ENCODE measurements at places on chromosomes 3 and 15. TPM values are rescaled to one million over a fixed set of nuclear protein-coding genes. Genes with fewer than 3 reads are reported as not detected.

Gene CMTM7
- 23.9 TPM for total RNA-seq

Gene GATM
- 5.4 TPM for total RNA-seq

Gene TMC3
- 0.22 TPM for total RNA-seq

- H3K27me3 ChIP-seq = no peaks in the 10 kb centered on the region
- H3K4me3 ChIP-seq = no peak overlapping the region
- H3K36me3 ChIP-seq = no peaks in the 10 kb centered on the region
These were observed 23.1 kb downstream of the ABHD6 start for GRCh38 chr3:58260733-58261132.

DNA sequence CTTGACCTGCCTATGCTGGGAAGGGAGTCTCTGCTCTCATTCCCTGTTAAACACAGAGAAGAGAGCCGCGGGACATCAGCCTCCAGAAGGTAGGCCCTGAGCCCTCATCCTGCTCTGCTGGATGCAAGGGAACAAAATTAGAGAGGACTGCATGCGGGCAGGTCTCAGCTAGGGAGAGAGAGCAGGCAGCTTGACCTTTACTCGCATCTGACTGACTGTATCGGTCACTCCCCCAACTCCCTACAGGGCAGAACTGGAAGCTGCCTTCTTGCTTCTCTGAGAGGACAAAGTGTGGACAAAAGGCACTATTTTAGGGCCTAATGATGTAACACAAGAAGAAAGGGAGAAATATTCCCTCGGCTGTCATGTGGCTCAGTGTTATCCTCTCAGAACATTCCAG is 38.7 kb upstream of the ATOSA start:
- H3K27me3 ChIP-seq = no peaks in the 10 kb centered on the region
- H3K4me1 ChIP-seq = no peaks in the 10 kb centered on the region
- no peak overlapping the region for H3K4me3 ChIP-seq
- no peaks in the 10 kb centered on the region for H3K36me3 ChIP-seq

DNA sequence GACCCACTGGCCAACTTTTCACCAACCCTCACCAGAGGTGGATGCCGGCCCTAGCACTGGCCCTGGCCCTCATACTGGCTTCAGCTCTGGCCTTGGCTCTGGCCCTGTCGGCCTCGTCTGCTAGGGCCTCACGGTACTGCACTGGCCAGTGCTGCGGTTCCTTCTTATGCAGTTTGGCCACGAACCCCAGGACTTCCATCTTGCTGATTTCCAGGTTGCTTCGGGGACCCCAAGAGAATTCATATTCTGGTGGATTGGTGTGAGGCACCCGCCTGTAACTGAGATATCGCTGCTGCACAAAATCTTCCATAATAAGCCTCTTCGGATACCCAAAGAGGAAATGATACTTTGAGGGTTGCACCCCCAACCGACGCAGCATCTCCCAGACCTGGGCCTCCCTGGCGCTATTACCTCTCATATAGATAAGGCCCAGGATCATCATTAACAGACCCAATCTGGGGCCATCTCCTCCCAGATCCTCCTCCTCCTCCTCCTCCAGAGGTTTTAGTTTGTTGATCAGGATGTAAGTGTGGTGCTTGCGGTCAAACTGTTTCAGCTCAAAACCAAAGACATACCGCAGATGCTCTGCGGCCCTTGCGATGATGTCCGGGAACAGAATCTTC is 883 bp downstream of the MAGEF1 start:
- H3K4me3 ChIP-seq = peak overlapping the region; percentile 92
- H3K36me3 ChIP-seq = no peaks in the 10 kb centered on the region
- peak; percentile 15 for DNase-seq
- peaks cover 10% of the 10 kb centered on the region for H3K4me1 ChIP-seq

- no peak overlapping the region for H3K4me3 ChIP-seq
- peak overlapping the region; percentile 96 for H3K27ac ChIP-seq
- peaks cover 35% of the 10 kb centered on the region for H3K4me1 ChIP-seq
- no peak for DNase-seq
These were observed 22.3 kb upstream of the GPR171 start for GRCh38 chr3:151225040-151225975.

Gene EXOSC7
- 38.6 TPM for total RNA-seq

Measured in astrocyte (in vitro differentiated cells and primary cell).